ENCODE measurements at places on chromosomes 5 and 9. TPM values are rescaled to one million over a fixed set of nuclear protein-coding genes. Genes with fewer than 3 reads are reported as not detected.

The FRRS1L gene
- not detected for total RNA-seq

GRCh38 chr5:2857837-2858236 is 106.4 kb upstream of the IRX2 start:
- DNase-seq: no peak

DNA sequence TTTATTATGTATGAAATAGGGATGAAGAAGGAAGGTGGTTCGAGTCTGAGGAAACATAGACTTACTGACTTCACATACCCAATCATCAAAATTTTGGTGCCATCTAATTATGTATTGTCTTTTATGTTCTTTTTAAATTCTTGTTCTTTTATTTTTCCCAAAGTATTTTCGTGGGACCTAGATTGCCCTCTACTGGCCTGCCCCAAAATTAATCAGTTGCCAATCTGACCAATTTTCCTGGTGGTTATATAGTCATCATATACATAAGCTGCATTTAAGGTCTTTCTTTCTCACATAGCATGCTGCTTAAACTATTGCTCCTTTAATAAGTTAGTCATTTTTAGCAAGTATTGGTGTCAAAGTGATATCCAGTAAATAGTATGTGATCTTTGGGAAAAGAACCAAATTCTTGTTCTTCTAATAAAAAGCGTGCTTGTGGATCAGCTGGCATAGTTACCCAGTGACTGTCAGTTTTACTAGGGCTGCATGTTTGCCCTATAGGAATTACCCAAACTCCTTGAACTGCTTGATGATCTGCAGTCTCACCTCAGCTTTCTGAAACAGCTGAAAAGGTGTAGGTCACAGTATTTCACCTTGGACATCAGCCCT is 223.5 kb downstream of the SH3GL2 start:
- no peak for DNase-seq

- no peak for DNase-seq
Measured at GRCh38 chr5:109164001-109164400, 245.8 kb downstream of the PJA2 start.

DNA sequence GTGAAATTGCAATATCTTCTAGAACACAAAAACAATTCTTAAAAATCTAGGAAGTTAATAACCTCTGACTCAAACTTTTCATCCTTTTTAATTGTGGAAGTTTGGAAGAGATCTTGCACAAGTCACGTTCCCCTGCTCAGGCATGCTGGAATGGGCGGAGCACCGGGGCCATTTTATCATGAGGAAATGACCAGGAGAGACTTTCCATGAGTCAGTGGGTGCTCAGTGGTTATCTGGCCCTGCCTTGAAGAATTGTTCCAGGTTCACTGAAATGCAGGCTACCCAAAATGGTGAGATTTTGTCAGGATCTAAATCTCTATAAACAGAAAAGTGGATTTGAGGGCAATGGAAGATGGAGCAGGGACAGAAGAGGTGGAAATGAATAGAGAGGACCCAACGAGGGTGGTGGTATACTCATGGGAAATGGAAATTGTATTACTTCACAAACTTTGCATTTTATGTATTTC is 61.2 kb downstream of the FYB1 start:
- DNase-seq: no peak

GRCh38 chr9:21708856-21709255 is 93.6 kb upstream of the MTAP start:
- DNase-seq: no peak

GRCh38 chr9:69719367-69719766 is 40.4 kb downstream of the PTAR1 start:
- no peak for DNase-seq

DNA sequence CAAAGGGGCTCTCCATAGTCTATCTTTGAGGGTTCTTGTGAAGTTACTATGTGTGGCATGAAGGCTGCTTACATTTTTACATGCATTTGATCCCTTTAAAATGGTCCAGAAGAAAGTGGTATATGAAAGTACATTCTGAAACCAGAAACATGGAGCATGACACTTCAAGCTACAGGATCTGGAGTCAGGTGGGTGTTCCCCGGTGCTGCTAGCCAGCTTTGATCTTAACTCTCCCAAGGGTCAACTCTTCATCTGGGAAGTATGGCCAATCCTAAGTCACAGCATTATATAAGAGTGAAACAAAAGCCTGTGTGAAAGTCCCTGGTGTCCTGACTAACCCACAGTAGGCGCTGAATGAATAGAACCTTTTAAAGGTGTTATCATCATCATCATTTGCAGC is 91.0 kb upstream of the TAS2R1 start:
- DNase-seq: no peak

DNA sequence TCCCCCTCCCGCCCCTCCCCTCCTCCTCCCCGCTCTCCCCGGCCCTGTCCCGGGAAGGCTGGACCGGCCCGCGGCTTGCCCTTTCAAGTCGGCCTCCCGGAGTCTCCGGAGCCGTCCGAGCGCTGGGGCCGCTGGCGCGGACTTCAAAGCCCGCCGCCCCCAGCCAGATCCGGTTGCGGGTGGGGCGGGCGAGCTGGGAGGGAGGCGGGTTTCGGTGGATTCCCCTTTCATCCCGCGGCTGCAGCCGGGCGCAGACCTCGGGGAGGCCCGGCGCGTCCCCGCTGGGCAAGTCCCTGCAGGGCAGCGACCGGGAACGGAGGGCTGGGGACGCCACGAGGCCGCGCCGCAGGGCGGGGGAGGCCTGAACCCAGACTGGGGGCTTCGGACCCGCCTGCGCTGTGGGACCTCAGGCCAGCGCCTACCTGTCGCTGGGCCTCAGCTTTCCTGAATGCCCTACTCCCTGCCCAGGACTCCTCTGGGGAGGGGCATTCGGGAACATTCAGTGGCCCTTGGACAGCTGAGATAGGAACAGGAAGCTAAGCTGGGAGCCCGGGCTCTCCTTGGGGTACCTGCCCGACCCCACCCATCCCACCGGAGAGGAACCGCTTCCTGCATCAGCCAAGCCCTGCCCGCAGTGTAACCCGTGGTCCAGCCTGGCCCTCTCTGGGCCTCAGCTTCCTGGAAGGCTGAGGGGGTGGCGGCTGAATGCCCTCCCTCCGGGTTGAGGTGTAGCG is 23.4 kb downstream of the C9orf50 start:
- peak; percentile 52 for DNase-seq

All from activated naive CD8-positive, alpha-beta T cell treated with anti-CD3 and anti-CD28 coated beads for 36 hours (primary cell).